ENCODE measurements at places on chromosomes 2 and 18.

DNA sequence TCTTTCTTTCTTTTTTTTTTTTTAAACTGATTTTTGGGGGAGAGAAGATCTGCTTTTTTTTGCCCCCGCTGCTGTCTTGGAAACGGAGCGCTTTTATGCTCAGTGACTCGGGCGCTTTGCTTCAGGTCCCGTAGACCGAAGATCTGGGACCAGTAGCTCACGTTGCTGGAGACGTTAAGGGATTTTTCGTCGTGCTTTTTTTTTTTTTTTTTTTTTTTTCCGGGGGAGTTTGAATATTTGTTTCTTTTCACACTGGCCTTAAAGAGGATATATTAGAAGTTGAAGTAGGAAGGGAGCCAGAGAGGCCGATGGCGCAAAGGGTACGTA, 587 bp downstream of the MEIS1 start:
- DNase-seq: no peak

DNA sequence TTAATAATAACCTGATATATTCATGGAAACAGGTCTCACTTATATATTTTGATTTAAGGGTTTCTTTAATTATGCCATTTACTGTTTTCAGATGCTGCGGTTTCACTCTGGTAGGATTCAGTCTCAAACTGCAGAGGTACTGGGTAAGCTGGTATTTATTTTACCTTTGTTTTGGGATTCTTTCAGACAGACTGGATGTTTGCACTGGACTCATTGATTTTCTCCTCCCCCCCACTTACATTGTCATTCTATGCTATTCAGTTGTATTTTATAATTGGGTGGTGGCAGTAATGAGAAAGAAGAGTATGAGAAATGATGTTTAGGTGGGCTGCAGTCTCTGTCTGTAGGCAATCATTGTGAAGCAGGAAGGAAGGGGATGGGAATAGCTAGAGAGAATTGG, 155.6 kb downstream of the AQP4 start:
- no peak for DNase-seq

DNA sequence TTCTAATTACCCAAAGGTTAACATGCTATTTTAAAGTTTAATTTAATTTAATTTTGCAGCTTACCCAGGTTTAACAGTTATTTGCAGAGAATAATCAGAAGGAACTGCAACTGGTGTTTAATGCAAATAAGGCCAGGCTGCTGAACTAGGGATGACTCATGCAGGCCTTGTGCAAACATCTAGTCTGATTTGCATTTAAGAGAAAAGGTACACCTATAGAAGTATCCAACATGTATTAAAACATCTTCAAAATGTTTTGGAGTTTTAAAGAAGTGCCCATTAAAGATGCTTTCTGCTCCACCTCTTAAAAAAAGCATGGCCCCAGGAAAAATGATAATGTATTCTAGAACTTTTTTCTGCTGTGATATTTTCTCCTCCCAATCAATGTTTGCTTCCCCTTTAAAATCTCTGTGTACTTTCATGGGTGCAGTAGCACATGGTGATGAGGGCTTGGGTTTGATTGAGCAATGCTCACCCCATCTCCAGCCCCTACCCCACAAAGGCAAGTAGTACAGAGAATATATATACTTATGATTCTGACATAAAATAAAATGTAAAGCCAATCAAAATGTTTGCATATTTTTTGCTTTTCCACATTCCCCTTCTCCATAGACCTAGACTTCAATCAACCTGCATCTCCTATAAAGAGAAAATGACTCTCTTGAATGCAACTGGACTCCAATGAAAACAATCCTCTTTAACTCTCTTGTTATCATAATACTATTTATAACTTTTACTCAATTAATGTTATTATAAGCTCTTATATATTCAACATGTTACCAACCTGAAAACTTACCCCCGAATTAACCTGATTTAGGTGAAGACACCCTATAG, 54.1 kb downstream of the ATP8B1 start:
- DNase-seq: peak; percentile 46

- no peak for DNase-seq
Measured at GRCh38 chr2:141522702-141523101, 608.1 kb downstream of the LRP1B start.

- DNase-seq: no peak
Measured at GRCh38 chr18:74294526-74294925, 2.8 kb upstream of the CYB5A start.

DNA sequence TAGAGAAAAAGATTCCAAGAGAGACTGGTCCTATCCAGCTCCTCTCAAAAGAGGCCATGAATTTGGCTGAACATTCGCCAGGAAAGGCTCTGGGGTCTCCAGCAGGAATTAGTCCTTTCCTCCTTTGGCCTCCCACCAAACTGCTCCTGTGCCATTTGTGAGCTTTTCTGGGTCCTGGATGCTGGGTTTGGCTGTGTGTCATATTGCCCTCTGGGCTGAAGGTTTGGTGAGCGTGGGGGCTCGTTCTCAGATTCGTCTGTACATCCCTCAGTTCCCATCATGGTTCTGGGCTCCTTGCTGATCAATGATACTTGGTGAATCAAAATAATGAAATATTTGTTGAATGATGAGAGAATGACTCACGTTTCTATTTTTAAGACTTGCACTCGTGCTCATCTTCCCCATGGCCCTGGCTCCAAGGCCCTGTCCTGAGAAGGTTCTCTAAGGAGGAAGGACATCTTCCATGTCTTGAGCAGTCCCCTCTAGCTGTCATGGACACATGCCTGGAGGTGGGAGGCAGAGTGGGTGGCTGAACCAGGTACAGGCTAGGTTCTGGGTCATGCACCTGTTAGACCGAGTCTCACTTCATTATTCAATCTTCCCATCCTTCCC, 47.8 kb upstream of the RHOB start:
- no peak for DNase-seq

GRCh38 chr2:40386177-40386576, 65.7 kb downstream of the SLC8A1 start:
- DNase-seq: no peak
